ENCODE measurements at places on chromosomes 2 and 18.

DNA sequence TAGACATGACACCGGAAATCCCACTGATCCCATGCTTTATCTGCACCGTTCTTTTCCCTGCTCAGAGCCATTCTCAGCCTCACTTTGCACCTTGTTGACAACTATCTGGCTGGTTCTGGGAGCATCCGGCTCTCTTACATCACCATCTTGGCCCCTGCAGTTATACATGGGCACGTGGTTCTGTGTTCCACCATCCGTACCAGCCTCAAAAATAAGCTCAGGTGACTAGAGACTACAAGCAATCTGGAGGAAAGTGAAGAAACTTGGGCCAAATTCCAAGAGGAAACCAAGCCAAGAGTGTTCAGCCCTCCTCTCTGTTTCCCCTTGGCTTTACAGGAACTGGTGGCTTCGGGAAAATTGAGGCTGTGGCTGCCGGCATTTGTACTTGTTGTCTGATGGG lies 244.6 kb upstream of the ACVR2A start:
- H3K4me3 ChIP-seq: no peak overlapping the region
- no peaks in the 10 kb centered on the region for H3K36me3 ChIP-seq
- DNase-seq: no peak
- H3K27me3 ChIP-seq: no peaks in the 10 kb centered on the region

DNA sequence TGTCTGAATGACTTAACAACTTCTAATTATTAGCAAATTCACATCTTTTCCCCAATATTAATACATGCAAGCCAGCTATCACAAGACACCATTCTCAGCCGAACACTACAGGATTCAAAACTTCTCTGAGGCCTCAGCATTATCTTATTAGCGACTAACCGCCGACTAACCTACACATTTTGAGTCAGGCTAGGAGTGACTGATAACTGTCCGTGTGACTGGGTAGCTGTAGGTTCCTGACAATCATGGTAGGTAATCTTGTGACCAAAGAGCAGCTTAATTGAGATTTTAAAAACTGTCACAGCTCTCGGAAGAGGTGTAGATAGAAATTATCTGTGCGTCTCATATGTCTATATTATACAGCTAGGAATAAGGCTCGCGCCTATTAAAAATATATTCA lies 44.1 kb upstream of the SP5 start:
- no peak overlapping the region for H3K27ac ChIP-seq
- no peaks in the 10 kb centered on the region for H3K36me3 ChIP-seq

DNA sequence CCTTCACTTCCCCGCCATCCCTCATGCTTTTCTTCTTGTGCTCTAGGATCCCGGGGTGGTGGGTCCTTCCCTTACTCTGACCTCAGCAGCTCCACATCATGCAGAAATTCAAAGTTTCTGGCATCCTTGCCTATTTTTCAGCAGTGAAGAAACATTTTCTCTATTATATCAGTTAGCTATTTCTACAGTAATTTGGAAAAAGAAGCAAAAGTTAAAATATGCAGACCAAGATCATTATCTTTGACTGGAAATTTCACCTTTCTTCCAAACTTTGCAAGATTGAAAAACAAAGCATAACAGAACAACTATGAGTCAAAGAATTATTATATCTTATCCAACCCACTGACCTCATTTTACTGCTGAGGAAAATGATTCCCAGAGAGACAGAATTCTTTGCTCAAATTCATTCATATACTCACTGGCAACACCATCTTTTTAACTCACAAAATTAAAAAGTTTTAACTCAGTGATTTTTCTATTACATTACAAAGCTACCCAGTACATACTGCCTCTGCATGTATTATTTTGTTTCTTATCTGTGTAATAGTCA lies 40.5 kb downstream of the ANTXR1 start:
- no peak for DNase-seq
- no peak overlapping the region for H3K4me3 ChIP-seq
- H3K27me3 ChIP-seq: no peaks in the 10 kb centered on the region
- peaks cover 80% of the 10 kb centered on the region for H3K4me1 ChIP-seq

DNA sequence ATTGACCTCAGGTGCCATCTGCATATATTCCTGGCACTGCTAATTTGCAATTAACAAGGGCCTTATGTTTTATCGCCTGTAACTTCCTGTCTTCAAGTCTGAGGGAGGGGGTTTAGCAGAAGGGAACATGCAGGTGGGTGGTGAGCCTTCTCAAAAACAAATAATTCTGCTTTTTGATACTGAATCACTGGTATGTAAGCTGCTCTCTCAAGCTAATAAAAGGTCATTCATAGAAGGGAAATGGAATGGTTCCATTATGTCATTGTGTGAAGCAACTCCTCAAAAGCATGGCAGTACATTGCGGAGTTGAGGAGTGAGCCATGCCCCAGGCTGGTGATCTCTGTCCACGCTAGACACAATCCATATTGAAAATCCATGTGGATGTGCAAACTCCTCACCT lies 414.8 kb upstream of the ID2 start:
- no peaks in the 10 kb centered on the region for H3K36me3 ChIP-seq
- H3K27ac ChIP-seq: no peak overlapping the region
- H3K4me3 ChIP-seq: no peak overlapping the region
- no peaks in the 10 kb centered on the region for H3K4me1 ChIP-seq
- DNase-seq: no peak

- no peaks in the 10 kb centered on the region for H3K4me1 ChIP-seq
- H3K27me3 ChIP-seq: no peaks in the 10 kb centered on the region
- no peaks in the 10 kb centered on the region for H3K36me3 ChIP-seq
- DNase-seq: no peak
- H3K27ac ChIP-seq: no peak overlapping the region
Observed at GRCh38 chr2:117737846-117738245, 76.6 kb upstream of the DDX18 start.

DNA sequence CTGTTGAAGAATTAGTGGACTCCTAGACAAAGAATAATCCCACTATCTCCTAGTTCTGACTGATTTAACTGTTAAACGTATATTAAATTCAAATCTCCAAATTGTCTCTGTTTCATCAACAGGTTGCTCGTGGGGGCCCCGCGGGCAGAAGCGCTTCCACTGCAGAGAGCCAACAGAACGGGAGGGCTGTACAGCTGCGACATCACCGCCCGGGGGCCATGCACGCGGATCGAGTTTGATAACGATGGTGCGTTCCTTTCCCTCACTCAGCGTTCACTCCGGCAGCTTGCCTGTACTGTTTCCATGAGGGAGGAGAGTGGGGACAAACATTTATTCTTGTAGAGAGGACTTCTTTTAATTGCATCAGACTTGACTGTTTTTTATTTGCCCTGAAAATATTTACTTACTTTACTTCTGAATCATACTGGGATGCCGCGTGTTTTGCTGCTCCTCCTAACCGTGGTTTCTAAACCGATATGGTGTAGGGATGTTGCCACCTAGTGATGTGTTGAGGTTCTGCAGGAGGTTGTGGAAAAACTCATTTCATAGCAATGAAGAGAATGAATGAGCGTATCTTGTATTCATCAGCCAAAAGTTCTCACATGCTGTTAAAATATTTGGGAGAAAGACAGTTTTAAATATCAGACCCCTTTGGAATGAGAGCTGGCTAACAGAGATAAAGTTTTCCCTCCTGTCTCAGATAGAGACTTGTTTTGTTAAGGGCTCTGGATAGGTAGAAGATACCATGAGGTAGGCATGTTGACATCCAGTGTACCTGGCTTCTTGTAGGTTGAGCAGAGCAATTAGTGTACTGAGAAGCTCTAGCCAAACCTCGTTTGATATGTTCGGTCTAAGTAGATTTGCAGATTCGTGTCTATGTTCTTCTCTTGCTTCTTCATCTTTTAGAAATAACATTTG lies 38.3 kb downstream of the ITGA6 start:
- no peaks in the 10 kb centered on the region for H3K36me3 ChIP-seq
- no peak for DNase-seq
- peak overlapping the region; percentile 36 for H3K4me3 ChIP-seq
- no peaks in the 10 kb centered on the region for H3K27me3 ChIP-seq

DNA sequence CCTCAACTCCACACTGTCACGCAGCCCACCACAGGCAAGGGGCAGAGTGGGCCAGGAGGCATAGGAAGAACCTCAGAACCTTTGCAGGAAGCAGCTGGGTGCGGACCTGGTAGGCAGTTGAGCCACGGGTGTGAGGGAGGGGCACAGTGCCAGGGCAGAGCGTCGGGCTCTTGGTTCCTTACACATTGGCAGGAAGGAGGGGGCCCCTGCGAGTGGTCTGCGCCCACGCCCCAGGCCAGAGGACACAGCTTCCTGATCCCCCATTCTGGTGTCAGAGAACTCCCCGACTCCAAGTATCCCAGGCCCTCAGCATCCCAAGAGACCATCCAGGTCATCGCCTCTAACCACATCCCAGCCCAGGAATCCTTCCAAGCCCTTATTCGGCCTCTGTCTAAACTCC lies 61.5 kb downstream of the TNS1 start:
- H3K27me3 ChIP-seq: no peaks in the 10 kb centered on the region
- peaks cover 24% of the 10 kb centered on the region for H3K36me3 ChIP-seq
- H3K27ac ChIP-seq: peak overlapping the region; percentile 95

- no peaks in the 10 kb centered on the region for H3K27me3 ChIP-seq
Observed at GRCh38 chr2:189533288-189534035, 47.1 kb downstream of the SLC40A1 start.

GRCh38 chr2:62540408-62541168 lies 34.6 kb upstream of the TMEM17 start:
- DNase-seq: no peak
- no peaks in the 10 kb centered on the region for H3K36me3 ChIP-seq
- no peak overlapping the region for H3K4me3 ChIP-seq
- no peaks in the 10 kb centered on the region for H3K4me1 ChIP-seq

GRCh38 chr2:120854014-120854620 lies 118.4 kb downstream of the GLI2 start:
- no peak overlapping the region for H3K4me3 ChIP-seq
- no peak for DNase-seq
- no peaks in the 10 kb centered on the region for H3K36me3 ChIP-seq
- no peaks in the 10 kb centered on the region for H3K27me3 ChIP-seq

- H3K4me1 ChIP-seq: no peaks in the 10 kb centered on the region
- no peaks in the 10 kb centered on the region for H3K27me3 ChIP-seq
- H3K4me3 ChIP-seq: no peak overlapping the region
- no peak for DNase-seq
Observed at GRCh38 chr2:166344286-166345113, 31.2 kb downstream of the SCN9A start.

DNA sequence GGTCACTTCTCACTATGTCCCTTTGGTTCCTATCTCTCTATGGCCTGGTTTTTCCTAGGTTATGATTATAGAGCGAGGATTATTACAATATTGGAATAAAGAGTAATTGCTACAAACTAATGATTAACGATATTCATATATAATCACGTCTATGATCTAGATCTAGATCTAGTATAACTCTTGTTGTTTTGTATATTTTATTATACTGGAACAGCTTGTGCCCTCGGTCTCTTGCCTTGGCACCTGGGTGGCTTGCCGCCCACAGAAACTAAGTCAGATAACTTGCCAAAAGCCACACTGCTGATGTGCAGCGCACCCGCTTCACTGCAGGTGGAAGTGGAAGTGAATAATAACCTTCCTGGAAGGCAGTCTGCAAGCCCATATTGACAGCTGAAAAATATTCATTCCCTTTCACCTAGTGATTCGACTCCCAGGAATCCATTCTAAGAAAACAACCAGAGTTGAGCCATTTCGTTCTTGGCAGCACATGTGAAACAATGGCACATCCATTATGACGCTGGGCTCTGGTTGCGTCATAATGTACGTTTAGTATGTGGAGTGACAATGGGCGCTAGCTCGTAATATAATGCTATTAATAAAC lies 725 bp upstream of the ANKRD53 start:
- no peaks in the 10 kb centered on the region for H3K36me3 ChIP-seq
- H3K27me3 ChIP-seq: no peaks in the 10 kb centered on the region
- peak overlapping the region; percentile 90 for H3K27ac ChIP-seq
- peak; percentile 69 for DNase-seq
- peaks cover 9% of the 10 kb centered on the region for H3K4me1 ChIP-seq

- H3K27me3 ChIP-seq: no peaks in the 10 kb centered on the region
- DNase-seq: no peak
- peaks cover 7% of the 10 kb centered on the region for H3K4me1 ChIP-seq
- no peak overlapping the region for H3K27ac ChIP-seq
- H3K4me3 ChIP-seq: no peak overlapping the region
Observed at GRCh38 chr2:160489111-160489510, 4.5 kb downstream of the RBMS1 start.

GRCh38 chr2:28642796-28643195 lies 108.8 kb upstream of the PPP1CB start:
- no peak for DNase-seq
- peaks cover 69% of the 10 kb centered on the region for H3K4me1 ChIP-seq
- H3K36me3 ChIP-seq: no peaks in the 10 kb centered on the region
- no peak overlapping the region for H3K4me3 ChIP-seq
- peak overlapping the region; percentile 78 for H3K27ac ChIP-seq
- no peaks in the 10 kb centered on the region for H3K27me3 ChIP-seq

DNA sequence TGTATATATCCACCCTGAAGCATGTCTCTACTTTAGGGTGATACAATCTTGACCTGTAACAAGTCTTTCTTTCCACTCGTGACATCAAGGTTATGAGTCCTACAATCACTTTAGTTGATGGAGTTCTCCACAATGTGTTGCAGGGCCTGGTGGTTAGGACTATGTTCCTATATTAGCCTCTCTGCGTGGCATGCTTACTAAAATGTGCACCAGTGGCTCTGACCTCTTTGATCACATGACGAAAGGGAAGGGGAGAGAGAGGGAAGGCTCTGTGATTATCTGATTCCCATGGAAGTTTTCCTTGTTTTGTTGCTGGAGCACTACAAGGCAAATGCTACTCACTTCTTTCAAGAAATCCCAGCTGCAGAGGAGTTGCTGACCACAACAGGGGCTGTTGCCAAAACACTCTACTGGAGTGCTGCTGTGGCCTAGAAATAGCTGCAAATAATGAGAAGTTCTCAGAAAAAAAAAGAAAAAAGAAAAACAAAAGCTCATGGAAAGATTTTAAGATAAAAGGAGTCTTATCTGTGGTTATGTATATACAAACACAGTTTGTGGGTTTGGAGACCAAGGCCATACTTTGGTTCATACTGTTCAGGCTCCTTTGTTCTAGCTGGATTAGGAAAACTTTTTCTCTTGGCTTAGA lies 272.8 kb upstream of the MMADHC start:
- peaks cover 12% of the 10 kb centered on the region for H3K4me1 ChIP-seq
- H3K27me3 ChIP-seq: no peaks in the 10 kb centered on the region
- no peak overlapping the region for H3K27ac ChIP-seq
- DNase-seq: peak; percentile 26

GRCh38 chr2:220025207-220025606 lies 397.8 kb downstream of the SLC4A3 start:
- no peak for DNase-seq
- no peak overlapping the region for H3K27ac ChIP-seq
- no peaks in the 10 kb centered on the region for H3K4me1 ChIP-seq
- no peaks in the 10 kb centered on the region for H3K36me3 ChIP-seq
- no peaks in the 10 kb centered on the region for H3K27me3 ChIP-seq
